Transverse colon (tissue), 4 donors: ENCODE measurements at places on chromosomes 3 and 15. TPM values are rescaled to one million over a fixed set of nuclear protein-coding genes. Genes with fewer than 3 reads are reported as not detected.
A peak's percentile ranks its signal among the peaks of the same experiment; 100 is the strongest.

DNA sequence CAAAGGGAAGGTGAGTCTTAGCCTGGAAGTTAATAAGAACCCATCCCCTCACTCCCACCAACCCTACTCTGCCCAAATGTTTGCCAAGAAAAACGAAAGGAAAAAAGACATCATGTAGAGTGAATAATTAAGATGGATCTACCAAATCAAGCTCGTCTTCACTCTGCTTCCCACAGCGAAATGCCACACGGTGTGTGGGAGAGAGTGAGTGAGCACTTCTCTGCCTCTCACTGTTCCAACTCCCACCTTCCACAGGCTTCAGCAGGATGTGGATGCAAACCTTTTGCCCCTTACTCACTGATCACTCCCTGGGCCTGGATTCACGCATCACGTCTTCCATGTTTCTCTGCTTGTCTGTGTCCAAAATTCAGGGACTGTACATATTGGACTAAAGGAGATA, 85.4 kb downstream of the WDR76 start:
- H3K4me3 ChIP-seq = no peak overlapping the region
- no peaks in the 10 kb centered on the region for H3K36me3 ChIP-seq
- no peak overlapping the region for H3K27ac ChIP-seq
- no peaks in the 10 kb centered on the region for H3K4me1 ChIP-seq

DNA sequence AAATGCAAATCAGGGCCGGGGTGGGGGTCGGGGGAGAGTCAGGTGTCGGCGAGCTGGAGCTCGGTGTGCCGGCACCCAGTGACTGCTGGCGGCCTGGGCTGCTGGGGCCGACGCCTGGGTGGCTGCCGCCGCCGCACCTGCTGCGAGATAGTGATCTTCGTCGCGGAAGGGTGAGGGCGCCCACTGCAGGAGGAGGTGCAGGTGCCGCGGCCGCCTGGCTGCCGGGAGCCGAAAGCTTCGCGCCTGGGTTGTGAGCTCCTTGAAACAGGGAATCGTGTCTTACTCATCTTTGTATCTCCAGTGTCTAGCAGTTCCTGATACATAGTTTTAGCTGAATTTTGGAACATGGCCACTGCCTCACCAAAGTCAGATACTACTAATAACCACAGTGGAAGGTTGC, 64.0 kb upstream of the CPOX start:
- H3K27ac ChIP-seq = no peak overlapping the region
- peaks cover 4% of the 10 kb centered on the region for H3K4me1 ChIP-seq
- H3K4me3 ChIP-seq = no peak overlapping the region

- H3K4me3 ChIP-seq = no peak overlapping the region
- H3K27me3 ChIP-seq = no peaks in the 10 kb centered on the region
- no peaks in the 10 kb centered on the region for H3K36me3 ChIP-seq
- H3K4me1 ChIP-seq = peaks cover 39% of the 10 kb centered on the region
Measured at GRCh38 chr15:85542895-85543331, 162.5 kb downstream of the AKAP13 start.

- no peaks in the 10 kb centered on the region for H3K27me3 ChIP-seq
- no peak for DNase-seq
- no peak overlapping the region for H3K4me3 ChIP-seq
- H3K36me3 ChIP-seq = no peaks in the 10 kb centered on the region
- peak overlapping the region; percentile 13 for H3K27ac ChIP-seq
- peaks cover 11% of the 10 kb centered on the region for H3K4me1 ChIP-seq
Measured at GRCh38 chr3:157100608-157101396, 59.1 kb downstream of the CCNL1 start.

DNA sequence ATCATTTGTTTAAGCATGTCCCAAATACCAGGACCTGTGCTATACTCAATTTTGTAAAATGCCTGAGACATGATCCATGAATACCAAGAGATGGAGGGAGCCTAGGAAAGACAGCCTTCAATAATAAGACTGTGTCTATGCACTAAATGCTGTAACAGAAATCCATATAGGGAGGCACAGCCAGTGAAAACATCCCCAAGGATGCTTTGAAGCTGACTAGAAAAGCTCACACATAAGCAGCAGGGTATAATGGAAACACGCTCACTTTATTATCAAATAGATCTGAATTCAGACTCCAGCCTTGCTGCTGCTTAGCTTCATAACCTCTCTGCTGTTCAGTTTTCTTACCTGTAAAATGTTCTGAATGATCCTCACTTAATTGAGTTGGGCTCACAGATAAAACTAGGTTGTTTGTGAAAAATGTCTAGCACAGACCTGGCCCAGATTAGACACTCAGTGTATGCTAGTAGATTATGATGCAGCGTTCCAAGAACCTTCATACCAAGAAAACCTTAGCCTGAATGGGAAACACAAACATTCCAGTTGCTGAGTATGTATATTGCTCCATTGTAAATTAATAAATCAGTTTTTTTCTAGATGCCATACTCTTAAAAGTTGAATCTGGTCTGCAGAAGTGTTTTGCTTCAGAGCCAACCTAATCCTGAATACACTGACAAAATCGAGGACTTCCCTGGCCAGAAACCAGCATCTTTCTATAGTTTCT, 3.8 kb upstream of the LARP6 start:
- H3K4me3 ChIP-seq = no peak overlapping the region
- peaks cover 9% of the 10 kb centered on the region for H3K4me1 ChIP-seq
- peak overlapping the region; percentile 67 for H3K27ac ChIP-seq
- no peaks in the 10 kb centered on the region for H3K36me3 ChIP-seq

DNA sequence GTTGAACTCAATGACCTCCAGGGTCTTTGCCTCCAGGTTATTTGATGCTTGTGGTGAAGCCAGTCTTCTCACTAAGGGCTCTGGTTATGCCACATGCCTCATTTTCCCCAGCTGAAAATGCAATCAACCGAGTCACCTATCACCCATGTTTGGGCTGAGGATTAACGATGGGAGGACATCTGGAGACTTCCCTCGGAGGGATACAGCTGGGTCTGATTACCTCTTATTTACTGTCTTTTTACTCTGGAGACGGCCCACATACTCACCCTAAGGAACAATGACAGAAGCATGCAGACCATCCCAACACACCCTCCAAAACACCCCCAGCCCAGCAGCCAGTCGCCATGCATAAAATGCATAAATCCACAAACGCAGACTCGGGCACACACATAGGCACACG, 187.4 kb downstream of the OPA1 start:
- no peaks in the 10 kb centered on the region for H3K27me3 ChIP-seq
- H3K4me1 ChIP-seq = peaks cover 27% of the 10 kb centered on the region
- H3K36me3 ChIP-seq = no peaks in the 10 kb centered on the region
- H3K4me3 ChIP-seq = no peak overlapping the region
- no peak overlapping the region for H3K27ac ChIP-seq
- no peak for DNase-seq

DNA sequence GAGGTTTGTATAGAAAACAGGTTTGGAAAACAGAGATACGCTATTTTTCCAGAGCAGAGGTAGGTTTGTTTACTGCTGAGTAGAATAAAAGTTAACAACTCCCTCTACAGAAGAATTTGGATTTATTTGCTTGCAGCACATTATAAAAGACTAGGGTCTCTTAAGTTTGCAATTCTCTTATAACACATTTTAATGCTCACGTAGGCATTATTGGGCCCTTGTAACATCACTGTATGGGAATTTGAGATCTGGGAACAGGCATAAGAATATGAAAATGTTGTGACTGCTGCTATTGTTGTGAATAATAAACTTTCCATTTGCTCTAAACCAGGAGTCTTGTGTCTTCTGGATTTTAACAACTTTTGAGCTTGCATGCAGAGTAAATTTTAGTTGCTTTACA, 128.3 kb upstream of the CADM2 start:
- H3K4me3 ChIP-seq = no peak overlapping the region
- H3K4me1 ChIP-seq = no peaks in the 10 kb centered on the region
- H3K27me3 ChIP-seq = no peaks in the 10 kb centered on the region

GRCh38 chr3:178485756-178486155, 50.5 kb upstream of the KCNMB2 start:
- DNase-seq = no peak
- no peaks in the 10 kb centered on the region for H3K4me1 ChIP-seq
- H3K4me3 ChIP-seq = no peak overlapping the region
- H3K36me3 ChIP-seq = no peaks in the 10 kb centered on the region
- H3K27ac ChIP-seq = no peak overlapping the region
- H3K27me3 ChIP-seq = no peaks in the 10 kb centered on the region

Gene PAK6
- total RNA-seq = 7.5 TPM

Gene TRIM59
- total RNA-seq = 8.4 TPM

Gene ZSCAN2
- total RNA-seq = 55.9 TPM

Gene SAXO2
- total RNA-seq = not detected
